ENCODE measurements at places on chromosomes 2 and 18. TPM values are rescaled to one million over a fixed set of nuclear protein-coding genes. Genes with fewer than 3 reads are reported as not detected.

The IL1RN gene
- polyA plus RNA-seq, result 38.0 TPM

The CNTNAP5 gene
- not detected for polyA plus RNA-seq

The RNMT gene
- polyA plus RNA-seq, result 13.2 TPM

The TUBB8B gene
- polyA plus RNA-seq, result 0.59 TPM

The C2orf80 gene
- not detected for polyA plus RNA-seq

The NTSR2 gene
- not detected for polyA plus RNA-seq

The ZBTB7C gene
- polyA plus RNA-seq, result 2.4 TPM

The MPP4 gene
- polyA plus RNA-seq, result 0.14 TPM

The SDC1 gene
- polyA plus RNA-seq, result 1,215 TPM

The CFAP65 gene
- 0.01 TPM for polyA plus RNA-seq

DNA sequence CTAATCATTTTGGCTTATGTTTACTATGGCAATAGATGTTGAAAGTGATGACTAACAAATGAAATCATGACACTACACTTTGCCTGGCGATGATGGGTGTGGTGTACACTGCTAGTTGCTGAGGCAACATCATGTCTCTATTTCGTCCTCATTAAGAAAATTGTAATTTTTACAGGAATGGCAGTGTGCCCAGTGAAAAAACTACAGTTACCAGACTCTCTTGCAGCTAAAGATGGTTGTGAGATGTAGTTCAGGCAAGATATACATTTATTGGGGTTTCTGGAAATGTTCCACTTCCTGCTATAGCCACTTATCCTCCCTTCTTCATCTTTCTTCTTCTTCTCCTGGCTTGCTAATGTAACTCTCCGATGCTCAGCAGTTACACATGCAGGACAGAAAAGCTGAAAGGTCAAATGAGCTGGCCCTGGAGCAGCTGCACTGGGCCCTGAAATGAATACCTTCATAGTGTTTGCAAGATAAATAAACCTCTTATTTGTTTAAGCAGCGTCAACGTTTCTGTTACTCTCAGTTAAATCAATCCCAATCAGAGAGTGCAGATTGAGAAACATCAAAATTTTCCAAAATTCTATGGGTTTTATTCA is 46.0 kb downstream of the SOCS6 start:
- DNase-seq, result peak; percentile 76

DNA sequence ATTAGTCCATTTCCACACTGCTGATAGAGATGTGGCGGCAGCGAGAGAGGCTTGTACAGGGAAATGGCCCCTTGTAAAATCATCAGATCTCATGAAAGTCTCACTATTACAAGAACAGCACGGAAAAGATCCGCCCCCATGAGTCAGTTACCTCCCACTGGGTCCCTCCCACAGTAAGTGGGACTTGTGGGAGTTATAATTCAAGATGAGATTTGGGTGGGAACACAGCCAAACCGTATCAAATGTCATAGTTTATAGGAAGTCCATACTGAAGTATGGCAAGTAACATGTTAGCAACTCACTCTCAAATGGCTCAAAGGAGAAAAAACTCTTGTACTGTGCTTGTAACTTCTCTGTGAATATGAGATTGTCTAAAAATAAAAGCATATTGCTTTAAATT is 56.1 kb downstream of the FARP2 start:
- DNase-seq, result no peak

DNA sequence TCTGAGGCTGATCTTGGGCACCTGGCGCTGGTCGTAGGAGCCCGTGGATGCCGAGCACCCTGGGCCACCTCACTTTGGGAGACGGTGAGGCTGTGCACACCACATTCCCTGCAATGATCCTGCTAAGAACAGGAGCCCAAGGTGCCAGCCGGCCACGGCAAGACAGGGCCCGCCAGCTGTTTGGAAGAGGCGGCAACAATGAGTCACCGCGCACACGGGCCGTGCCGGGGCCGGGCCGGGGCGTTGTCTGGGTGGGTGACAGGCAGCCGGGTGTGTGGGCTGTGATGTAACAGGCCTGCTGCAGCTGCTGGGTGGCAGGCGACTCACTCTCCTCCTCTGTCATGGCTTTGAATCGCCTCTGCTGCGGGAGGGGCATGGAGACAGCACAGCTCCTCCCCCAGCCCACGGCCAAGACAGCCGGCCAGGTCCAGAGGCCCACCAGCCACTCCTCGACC is 49.7 kb upstream of the ODC1 start:
- DNase-seq, result peak; percentile 96

DNA sequence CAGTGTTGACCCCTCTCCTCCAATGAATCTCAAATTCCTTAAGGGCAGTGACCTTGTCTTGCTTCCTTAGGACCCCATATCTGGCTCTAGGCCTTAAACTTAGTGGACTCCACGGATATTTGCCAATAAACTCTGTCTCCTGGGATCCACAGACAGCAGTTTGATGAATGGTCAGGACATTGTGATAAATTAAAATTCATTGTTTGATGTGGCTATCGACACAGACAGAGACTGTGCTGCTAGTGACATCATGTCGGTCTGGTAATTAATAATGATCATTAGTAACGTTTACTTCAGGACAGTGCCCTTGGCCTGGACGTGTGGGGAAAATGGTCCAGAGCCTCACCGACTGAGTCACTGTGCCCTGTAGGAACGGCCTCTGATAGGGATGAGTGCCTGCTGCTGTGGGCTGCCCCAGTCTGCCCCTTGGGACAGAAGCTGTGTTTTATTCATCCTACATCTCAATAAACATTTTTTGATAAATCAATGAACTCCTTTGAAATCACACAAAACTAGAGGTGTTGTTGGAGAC is 5.2 kb upstream of the SLC35F6 start:
- no peak for DNase-seq

DNA sequence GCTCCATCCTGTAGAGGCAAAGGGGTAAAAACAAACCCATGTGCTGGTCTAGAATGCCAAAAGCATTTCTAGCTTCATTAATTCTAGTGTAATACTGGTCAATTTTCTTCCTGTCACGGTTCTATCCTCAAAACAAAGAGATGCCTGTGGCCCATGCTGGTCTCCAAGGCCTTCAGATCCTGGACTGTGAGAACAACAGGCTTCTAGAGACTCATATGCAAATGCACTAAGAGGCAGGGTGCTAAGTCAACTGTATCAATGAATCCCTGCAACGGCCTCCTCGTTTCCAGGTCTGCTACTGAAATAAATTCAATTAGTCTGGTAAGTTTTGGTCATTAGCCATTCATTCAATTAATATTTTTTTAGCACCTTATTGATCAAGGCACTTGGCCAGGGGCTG is 4.0 kb downstream of the IFT172 start:
- DNase-seq, result no peak

DNA sequence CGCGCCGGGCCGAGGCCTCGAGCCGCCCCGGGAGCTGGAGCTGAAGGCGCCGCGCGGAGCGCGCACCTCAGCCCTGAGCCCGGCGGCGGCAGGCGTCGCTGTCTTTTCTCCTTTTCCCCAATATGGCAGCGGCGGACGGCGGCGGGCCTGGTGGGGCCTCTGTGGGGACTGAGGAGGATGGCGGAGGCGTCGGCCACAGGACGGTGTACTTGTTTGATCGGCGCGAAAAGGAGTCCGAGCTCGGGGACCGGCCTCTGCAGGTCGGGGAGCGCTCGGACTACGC is 369 bp downstream of the SMCHD1 start:
- DNase-seq, result no peak

DNA sequence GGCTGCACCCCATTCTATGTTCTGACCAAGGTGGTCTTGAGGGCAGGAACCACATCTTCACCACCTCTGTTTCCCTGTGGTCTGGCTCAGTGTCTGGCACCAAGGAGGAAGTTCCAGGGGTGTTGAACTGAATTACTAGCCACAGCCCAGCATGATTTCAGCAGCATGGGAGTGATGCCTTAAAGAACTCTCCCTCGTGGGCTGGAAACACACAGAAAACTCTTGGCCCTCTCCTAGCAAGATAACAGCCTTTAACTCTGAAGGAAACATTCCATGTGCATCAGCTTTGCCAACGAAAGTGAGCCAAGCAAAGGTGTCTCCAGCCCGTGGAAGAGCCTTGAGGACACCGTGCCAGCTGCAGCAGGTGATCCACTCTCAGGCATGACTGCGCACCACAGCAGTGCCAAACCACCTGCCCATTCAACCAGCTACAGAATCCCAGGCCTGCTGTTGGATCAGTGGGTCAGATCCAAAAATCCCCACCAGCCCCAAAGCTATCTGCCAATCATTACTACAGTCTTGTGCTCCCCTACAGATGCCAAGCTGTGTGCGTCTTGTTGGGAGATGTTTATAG is 124.8 kb downstream of the TTC32 start:
- DNase-seq, result no peak

GRCh38 chr2:230905448-230906421 is 19.3 kb downstream of the GPR55 start:
- no peak for DNase-seq

DNA sequence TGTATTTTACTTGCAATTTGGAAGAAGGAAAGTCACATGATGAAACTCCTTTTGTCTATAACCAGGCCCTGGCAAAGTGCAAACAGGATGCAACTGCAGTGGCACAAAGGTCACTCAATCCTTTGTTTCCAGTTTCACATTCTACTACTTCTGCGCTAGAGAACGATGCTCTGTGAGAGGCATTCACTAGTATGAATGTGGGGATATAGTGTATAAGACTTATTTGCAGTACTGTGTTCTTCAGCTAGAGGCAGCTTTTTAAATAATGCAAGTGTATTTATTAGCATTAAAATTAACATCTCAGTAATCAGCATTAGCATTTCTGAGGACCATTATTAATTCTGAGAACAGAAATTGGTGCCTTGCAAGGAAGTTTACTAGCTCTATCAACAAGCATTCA is 68.9 kb downstream of the PRPF40A start:
- DNase-seq, result no peak

- DNase-seq, result no peak
These were observed 83.7 kb downstream of the XIRP2 start for GRCh38 chr2:166972002-166972401.

- DNase-seq, result no peak
These were observed 118.3 kb upstream of the DOK6 start for GRCh38 chr18:69282371-69282770.

DNA sequence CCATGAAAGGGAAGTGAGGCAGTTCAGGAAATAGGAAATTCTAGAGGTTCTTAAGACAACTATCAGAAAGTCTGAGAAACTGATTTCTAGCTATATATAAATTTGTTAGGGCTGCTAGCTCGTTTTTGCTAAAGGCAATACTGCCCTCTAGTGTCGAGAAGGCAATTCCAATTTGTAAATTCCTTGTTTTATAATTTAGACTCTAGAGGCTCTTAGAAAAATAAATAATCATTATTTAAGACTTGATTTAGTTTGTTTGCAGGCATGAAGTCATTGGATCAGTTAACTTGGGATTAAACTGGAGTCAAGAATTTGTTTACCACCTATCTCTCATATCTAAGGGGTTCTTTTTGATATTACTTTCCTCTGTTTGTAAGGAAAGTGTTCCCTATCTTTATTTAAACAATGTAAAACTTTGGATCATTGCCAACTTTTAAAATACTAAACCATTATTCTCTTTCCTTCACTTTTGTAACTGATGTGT is 66.2 kb downstream of the ACVR2A start:
- peak; percentile 42 for DNase-seq

DNA sequence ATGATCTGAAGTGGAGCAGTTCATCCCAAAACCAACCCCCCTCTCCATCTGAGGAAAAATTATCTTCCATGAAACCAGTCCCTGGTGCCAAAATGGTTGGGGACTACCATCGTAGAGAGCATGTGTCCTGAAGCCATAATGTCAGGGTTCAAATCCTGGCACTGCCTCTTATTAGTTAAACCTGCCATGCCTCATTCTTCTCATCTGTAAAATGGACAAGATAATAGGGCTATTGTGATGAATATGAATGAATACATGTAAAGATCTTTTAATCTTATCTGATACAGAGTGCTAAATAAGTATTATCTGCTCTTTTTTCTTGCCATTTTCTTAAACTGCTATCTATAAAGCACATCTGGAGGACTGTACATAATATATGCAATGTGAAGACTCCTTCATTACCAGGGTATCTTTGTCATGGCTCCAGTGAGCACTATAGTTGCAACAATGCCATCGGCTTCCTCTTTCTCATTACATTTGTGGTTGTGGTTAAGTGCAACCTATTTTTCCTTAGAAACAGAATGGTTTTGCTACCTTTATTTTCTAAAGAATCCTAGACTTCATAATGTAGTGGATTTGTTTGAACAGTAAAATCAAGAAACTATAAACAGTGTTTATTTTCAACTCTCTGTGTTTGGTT is 27.0 kb downstream of the MFSD6 start:
- DNase-seq, result no peak

DNA sequence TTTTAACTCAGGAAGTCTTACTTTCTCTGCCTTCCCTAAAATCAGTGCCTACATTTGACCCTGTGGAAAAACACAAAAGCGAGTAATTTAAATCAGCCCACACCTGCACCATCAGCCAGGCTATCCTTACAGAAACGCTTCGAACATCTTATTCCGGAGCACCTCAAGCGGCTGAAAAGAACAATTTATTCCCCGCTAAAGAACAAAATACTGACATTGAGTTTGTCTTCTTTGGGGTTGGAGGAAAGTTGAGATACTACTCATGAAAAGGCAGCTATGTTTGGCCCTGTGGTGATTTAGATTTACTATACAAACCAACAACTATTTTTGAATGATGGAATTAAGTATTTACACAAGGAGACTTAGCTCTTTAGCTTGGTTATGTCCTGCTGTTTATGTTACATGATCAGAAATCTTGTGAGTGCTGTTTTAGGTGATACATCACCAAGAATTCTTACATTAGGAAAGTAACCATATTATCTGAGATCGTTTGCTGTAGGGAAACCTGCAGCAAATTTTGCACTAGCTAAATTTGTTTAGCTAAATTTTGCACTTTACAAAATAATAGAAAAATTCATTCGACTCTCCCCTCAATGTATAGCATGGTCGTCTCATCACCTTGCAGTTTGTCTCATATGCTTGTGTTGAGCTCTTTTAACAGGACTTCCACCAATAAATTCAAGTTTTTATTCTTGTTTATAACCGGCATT is 158.8 kb upstream of the SIX2 start:
- DNase-seq, result no peak

- DNase-seq, result no peak
These were observed 30.4 kb upstream of the FN1 start for GRCh38 chr2:215466097-215466909.

DNA sequence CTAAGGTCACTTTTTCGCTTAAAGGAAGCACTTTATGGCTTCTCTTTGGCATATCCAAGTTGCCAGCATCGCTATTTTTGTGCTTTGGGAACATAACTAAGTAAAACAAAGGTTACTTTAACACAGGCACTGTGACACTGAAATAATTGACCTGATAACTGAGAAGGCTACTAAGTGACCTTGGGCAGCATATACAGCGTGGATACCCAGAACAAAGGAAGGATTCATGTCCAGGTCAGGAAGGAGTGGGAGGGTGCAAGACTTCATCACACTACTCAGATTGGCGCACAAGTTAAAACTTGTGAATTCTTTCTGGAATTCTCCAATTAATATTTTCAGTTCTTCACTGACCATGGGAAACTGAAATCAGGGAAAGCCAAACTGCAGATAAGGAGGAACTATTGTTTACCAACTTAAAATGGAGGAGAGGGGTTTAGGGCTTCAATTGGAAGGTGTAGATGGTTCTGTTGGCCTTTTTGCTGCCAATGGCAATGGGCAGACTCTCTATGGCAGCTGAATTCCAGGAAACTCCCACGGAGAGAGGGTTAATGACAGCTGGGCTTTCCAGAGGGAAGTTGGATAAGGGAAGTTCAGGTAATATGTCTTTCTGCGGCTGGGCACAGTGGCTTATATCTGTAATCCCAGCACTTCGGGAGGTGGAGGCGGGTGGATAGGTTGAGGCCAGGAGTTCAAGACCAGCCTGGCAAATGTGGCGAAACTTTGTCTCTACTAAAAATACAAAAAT is 45.3 kb downstream of the COMMD1 start:
- peak; percentile 68 for DNase-seq
